NCI-H748 treated with DMSO at 0.1 percent for 48 hours (cell line): ENCODE measurements at places on chromosomes 12 and 14.

- no peak for DNase-seq
These were observed 99.2 kb downstream of the DIP2B start for GRCh38 chr12:50603817-50604639.

GRCh38 chr12:117052386-117053049 is 46.7 kb downstream of the TESC start:
- DNase-seq, result no peak

GRCh38 chr12:24982250-24982649 is 33.3 kb upstream of the BCAT1 start:
- no peak for DNase-seq

DNA sequence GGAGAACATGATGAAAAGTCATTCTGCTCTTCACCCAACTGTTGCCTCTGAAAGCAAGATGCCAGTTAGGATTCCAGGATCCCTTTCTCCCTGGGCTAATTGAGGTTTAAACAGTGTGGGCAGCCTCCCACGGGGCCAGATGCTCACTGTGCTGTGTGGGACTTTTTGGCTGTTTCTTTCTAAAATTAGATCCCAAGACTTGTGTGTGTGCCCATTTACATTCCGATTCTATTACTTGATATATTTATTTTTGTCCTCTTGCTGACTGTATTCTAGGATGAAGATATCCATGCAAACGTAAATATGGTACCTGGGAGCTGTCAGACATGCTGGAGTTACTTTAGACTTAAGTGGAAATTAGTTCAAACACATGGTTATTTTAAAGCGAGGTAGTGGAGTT is 6.2 kb downstream of the IFT43 start:
- no peak for DNase-seq

GRCh38 chr12:2411616-2412304 is 359.0 kb downstream of the CACNA1C start:
- DNase-seq, result no peak

GRCh38 chr14:54660604-54661111 is 93.7 kb downstream of the SAMD4A start:
- DNase-seq, result no peak
